Stimulated activated naive CD8-positive, alpha-beta T cell treated with anti-CD3 and anti-CD28 coated beads, Interleukin-15, Interleukin-2, amounts not matched to agents 100 U/mL and 50 U/mL, for 24 hours (primary cell): ENCODE measurements at places on chromosomes 11 and 22.

DNA sequence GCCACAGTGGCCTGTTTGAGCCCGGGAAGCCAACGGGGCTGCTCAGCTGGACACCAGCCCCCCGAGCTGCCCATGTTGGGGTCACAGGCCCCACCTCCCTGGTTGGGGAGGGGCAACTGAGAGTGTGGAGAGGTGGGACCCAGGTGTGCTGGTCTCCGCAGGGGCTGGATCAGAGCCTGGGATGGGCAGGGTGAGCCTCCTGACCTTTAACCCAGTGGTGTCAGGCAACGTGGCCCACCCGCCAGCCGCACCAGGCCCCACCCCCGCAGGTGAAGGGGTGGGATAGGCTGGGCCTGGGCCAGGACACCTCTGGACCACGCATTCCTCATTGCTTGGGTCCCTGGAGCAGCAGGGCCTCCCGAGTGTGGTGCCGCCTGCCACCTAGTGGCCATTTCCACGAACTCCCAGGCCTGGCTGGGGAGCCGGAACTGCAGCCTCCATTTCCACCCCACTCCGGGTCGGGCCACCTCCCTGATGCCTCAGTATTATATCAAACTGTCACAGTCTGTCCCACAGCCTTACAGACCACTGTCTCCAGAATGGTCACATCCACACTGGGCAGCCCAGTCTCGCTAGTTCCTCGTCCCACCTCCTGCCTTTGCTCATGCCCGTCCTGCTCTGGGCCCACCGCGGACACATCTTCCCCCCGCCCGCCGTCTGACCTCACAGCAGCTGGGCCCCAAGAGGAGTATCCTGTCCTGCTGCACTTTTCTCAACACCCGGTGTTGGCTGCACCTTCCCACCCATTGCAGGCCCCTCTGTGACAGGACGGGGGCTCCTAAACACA, 13.3 kb upstream of the PPP6R3 start:
- DNase-seq, result peak; percentile 80

DNA sequence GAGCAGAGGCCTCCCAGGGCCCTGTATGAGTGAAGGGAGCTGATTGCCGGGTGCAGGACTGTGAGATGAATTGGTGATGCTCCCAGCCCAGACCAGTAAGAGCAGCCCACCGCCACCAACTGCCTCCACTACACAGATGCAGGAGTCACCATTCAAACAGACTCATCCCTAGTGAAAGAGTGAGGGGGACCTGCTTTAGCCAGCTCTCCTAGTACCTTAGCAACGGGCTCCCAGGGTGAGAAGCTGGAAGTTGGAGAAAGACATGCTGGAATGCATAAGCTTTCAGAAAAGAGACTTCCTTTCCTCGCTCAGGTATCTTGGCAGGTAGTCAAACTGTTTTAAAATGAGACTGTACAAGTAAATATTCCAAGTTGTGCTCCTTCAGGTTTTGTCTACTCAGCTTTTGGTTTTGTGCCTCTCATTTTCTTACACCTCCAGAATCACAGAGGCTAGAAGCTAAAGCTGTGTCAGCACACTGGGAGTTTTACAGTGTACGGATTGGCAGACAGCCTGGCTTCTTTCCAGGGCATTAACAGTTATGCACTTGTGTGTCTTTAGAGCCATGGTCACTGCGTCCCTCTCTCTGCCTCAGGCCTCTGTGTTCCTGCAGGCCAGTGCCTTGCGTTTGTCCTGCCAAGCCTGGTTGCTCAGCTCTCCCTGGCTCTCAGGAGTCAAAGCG, 146.2 kb downstream of the ATXN10 start:
- DNase-seq, result no peak

- no peak for DNase-seq
Observed at GRCh38 chr11:121590772-121591404, 138.1 kb upstream of the SORL1-AS1 start.

- DNase-seq, result peak; percentile 83
Observed at GRCh38 chr11:64148226-64148916, 17.5 kb downstream of the MACROD1 start.

GRCh38 chr11:84655712-84656111, 971.4 kb downstream of the DLG2 start:
- DNase-seq, result no peak

- DNase-seq, result no peak
Observed at GRCh38 chr11:11456866-11457265, 103.8 kb upstream of the CSNK2A3 start.

DNA sequence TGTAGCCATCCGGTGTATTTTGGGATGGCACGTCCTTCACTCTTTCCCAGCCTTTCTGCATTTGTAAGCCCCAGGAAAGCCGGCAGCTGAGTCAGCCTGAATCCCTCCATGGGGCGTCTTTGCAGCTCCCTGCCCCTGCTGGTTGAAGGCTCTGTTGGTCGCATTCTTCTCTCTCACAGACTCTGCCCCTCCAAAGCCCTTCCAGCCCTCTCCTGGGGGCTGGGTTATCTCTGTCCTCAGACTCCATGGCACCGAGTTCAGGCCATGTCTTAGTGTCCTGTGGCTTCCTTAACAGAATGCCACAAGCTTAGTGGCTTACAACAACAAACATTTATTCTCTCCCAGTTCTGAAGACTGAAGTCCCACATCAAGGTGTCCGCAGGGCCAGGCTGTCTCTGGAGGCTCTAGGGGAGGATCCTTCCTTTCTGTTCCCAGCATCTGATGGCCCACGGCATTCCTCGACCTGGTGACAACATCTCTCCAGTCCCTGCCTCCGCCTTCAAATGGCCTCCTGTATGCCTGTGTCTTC, 62.2 kb downstream of the BCR start:
- no peak for DNase-seq
